Spleen (tissue), 13 donors: ENCODE measurements at places on chromosomes 16 and 17. TPM values are rescaled to one million over a fixed set of nuclear protein-coding genes. Genes with fewer than 3 reads are reported as not detected.

RNU2-1 gene
- not detected for total RNA-seq

DNA sequence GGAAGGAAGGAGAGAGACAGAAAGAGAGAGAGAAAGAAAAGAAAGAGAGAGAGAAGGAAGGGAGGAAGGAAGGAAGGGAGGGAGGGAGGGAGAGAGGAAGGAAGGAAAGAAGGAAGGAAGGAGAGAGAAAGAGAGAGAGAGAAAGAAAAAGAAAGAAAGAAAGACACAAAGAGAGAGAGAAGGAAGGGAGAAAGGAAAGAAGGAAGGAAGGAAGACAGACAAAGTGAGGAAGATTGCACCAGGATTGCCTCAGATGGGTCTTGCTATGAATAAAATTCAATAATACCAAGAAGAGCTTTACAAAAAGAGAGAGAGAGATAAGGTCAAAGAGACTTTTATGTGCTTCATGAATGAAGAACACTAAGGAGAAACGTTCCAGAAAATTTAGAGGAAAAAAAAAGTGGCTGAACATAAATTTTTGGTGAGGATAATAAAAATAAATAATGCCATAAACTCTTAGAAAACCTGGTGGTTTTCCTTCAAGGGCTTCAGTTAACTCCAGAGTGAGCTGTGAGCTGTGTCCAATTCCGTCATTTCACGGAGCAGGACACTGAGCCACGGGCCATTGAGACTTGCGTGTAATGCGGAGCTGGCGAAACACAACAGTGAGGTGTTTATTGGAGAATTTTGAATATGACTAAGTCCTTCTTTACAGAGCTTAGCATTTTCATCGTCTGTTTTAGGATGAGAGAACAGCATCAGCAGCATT is 72.7 kb upstream of the TNRC6C start:
- DNase-seq: no peak

HOXB6 gene
- total RNA-seq: 4.5 TPM

HES7 gene
- not detected for total RNA-seq

- no peak for DNase-seq
These were observed 37.1 kb upstream of the LHX1 start for GRCh38 chr17:36900160-36900512.

DNA sequence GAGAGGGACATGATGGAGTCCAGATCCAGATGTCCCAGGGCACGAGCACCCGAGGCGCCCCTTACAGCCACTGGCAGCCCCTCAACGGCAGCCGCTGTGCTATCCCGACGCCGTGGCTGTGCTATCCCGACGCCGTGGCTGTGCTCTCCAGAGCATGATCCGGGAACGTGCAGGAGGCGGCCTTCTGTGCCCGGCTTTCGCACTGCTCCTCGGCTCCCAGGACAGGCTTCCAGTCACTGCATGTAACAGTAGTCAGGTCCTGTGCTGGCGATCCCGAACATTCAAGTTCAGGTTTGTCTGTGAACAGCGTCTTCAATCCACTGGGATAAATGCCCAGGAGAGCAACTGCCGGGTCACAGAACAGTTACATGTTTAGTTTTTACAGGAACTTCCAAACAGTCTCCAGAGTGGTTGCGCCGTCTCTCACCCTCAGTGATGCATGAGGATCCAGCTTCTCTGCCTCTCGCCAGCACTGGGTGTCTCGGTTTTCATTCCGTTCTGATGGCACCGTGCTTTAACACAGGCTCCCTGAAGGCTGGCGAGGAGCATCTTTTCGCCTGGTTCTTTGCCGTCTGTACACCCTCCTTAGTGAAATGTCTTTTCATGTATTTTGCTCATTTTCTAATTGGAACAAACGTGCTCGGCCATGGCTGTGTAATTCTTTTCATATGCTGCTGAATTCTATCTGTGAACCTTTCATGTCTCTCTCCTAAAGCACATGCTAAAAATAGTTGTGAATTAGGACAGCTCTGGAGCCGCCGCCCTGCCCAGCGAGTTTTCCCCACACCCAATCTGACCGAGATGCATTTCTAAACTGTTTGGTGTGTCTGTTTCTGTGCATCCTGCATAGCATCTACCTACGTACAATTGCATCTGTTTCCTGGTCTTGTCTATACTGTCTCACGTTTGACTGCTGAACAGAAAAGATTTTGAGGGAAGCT is 72.6 kb upstream of the METRNL start:
- no peak for DNase-seq

DNA sequence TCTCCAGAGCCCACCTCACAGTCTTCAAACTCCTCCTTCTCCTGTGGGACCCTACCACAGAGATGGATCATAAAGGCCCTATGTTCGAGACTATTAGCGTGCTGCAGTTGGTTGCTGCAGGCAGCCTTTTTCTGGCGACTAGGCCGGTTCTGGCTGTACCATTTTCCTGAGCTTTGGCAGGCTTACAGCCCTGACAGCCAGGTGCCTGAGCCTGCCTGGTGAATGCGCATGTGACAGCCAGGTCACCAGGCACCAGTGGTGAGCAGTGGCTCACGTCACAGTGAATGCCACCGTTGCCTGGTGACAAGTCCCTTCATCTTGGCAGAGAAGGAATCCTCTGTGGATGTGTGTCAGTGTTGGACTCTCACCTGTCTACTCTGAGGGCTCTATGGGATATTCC is 978.8 kb downstream of the KCNJ18 start:
- peak; percentile 38 for DNase-seq

ITGA2B gene
- total RNA-seq: 11.3 TPM

DNA sequence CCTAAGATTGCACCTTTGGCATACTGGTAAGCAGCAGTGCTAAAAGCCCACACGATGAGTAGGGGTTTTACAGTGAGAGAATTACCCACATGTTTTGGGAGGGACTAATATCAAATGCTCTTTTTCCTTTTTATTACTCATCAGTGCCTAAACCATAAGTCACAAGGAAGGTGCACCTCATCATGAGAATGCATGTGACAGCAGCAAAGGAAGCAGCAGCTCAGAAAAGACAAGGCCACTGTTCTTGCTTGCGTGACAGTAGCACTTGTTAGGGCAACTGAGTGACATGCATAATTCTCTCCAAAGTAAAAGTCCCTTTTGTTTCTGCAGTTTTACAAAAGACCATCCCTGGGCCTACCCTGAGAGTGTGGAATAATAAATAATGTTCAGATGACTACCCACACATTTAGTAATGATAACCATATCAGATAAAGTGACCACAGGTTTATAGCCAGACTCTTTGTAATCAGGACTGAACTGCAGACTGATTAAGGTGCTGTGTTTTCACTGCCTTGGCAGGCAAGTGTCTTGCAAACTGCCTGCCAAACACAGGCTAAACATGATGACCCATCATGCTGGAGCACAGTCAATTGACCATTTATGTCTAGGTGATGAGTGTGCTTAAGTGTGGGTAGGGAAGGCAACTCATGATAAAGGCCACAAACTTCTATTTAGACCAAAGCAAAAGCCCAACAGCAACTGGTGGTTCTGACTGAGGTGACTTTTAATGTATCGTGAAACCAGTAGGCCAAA is 1751.4 kb downstream of the TP53TG3F start:
- DNase-seq: no peak

- peak; percentile 88 for DNase-seq
These were observed 44.0 kb downstream of the TUBD1 start for GRCh38 chr17:59848778-59849177.

EVI2A gene
- 28.8 TPM for total RNA-seq

LAT gene
- 37.8 TPM for total RNA-seq

C1QTNF1 gene
- 72.2 TPM for total RNA-seq

SDR42E1 gene
- total RNA-seq: 3.5 TPM

- no peak for DNase-seq
These were observed 7.0 kb downstream of the DHX40 start for GRCh38 chr17:59572301-59572924.

- no peak for DNase-seq
These were observed 2.8 kb downstream of the ZNF629 start for GRCh38 chr16:30784215-30784614.

ACE gene
- 6.1 TPM for total RNA-seq

ZKSCAN2 gene
- 4.3 TPM for total RNA-seq

NOL3 gene
- 13.7 TPM for total RNA-seq

DNA sequence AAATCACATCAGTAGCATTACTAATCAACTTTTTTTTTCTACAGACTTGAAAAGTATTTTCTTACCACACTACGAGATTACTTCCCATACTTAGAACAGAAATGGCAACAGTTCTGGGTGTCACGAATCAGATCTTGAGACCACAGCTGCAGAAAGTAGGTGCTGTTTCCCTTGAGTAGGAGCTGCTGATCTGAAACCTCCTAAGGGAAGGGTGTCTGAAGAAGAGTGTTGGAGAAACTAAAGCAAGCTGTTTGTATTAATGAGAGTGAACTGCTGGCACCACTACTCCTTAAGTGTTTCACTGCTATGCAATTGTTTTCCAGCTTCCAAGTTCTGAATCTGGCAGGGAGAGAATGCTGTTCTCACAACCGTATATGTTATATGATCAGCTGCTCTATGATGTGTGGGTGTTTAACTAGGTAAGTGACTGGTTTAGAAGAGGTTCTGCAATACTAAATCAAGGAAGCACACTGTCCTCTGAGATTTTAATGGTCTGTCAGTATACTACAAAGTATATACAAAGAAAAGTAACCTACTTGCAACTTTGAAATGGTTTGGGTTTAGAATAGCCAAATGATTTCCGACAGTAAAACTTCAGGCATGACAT is 3.3 kb downstream of the ZNF652 start:
- DNase-seq: no peak

CMTM2 gene
- total RNA-seq: 12.1 TPM

IGF2BP1 gene
- not detected for total RNA-seq

DNA sequence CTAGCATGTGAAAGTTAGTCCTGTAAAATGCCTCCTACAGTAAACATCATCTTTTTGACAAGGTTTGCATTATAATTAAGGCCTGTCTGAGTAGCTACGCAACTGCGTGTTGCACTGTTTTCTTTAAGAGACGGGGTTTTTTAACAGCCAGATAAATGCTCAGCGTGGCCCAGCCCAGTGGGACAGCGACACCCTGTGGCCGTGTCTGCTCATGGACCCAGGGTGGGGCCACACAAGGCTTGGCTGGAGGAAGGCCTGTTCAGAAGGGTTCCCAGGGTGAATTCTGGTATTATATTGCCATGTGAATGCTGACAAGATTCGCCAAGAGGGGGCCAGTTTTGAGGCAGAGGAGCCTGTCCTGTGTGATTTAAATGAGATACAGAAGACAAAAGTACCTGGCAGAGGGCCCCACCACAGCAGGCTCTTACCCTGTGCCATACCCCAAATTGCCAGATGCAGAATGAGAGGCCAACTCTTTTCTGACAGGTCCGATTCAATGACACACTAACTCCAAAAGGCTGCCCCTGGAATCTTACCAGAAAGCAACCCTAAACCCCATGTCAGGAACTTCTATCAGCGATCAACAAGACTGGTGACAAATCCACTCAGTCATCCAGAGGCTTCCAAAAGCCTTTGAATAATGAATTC is 65.9 kb upstream of the IRX6 start:
- peak; percentile 76 for DNase-seq

ABCC11 gene
- total RNA-seq: not detected

GRCh38 chr17:68800751-68801150 is 154.4 kb downstream of the ABCA8 start:
- DNase-seq: no peak

DNA sequence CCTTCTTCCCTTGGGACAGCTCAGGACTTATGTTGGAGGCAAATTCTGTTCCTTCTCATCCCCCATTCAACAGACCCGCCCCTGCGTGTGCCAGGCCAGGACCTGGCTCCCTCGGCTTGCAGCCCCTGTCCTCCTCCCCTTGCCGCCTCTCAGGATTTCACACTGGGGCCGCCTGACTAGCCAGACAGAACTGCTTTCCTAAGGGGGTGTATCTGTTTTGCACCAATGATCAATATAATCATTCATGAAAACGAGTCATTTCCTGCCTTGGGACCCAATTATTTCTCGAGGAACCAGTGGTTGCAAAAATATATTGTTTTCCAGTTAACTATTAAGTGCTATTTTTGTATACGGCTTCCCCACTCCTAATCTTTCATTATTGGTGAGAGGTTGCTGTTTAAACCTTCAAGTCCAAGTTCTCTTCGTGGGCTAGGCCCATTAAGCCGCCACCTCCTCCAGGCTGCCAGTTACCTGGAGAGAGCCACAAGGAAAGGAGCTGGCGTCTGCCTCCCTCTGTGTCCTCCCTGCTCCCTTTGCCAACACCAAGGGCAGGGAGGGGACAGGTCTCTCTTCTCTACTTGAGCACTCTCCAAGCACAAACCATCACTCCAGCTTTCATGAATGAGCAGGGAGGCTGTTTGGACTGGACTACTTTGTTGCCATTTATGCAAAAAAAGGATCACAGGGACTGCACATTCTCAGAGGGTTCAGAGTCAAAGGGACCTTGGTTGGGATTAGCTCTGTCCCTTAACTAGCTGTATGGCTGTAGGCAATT is 8.9 kb downstream of the DCAKD start:
- no peak for DNase-seq

GPS1 gene
- total RNA-seq: 65.8 TPM

DNA sequence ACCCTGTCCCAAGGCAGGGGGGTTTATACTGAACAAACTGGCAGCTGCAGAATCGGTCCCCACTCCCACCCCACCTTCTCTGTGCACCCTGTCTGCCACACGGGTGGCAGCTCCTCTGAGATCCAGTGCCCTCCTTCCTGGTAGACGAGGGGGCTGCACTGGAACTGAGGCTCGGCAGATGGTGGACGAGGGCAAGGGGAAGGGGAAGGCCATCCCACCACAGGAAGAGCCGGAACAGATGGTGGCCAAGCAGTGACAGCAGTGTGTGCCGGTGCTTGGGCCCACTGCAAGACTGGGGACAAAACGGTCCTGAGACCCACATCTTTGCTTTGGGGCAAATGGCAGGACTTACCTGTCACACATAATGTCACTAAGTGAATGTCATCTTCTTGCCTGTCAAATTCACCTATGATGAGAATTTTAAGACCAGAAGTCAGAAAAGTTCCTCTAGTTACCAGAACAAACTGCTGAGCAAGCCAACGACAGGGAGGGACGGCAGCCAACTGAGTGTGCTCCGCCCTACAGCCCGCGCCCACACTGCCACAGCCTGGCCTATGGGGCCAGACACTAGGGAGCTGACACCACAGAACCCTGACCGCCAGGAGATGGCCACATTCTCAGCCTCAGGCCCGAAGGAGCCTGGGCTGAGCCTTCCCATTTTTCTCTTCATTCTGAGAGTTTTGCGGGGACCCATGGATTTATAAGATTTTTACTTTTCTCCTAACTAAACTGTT is 14.4 kb downstream of the NTAN1 start:
- peak; percentile 85 for DNase-seq

HAS3 gene
- 0.52 TPM for total RNA-seq

DNA sequence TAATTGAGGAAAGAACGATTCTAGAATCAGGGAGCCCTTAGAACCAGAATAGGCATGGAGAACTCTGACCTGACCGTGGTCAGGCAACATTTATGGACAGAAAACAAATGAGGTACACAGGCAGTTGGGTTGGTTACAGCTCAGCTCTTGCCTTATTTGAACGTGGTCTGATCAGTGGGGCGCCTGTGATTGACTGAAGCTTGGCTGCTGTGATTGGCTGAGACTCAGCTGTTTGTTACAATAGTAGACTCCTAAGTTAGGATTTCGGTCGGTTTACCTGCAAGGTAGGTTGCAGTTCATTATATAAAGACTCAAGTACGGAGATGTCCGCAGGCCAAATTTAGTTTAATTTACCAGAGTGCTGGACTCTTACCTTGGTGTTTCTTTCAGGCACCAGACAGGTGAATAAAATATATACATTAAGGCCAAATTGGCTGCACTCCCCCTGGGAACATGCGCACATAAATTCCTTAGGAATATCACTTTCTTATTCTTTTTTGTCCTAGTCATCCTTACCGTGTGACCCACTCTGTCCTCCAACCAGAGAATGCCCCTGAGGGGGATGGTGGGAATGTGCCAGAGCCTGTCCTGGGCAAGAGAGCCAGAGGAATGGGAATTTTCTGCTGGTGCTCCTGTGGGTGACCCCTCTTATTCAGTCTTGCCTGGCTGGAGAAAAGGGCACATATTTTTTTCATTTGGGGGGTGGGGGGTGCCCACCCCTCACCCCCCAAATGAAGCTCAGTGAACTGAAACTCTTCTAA is 7.5 kb upstream of the CSNK2A2 start:
- DNase-seq: no peak
